ENCODE measurements at places on chromosomes 6 and 20.

- DNase-seq = no peak
Observed at GRCh38 chr20:1122388-1123315, 4.2 kb downstream of the PSMF1 start.

- DNase-seq = no peak
Observed at GRCh38 chr6:163709693-163710092, 295.2 kb downstream of the QKI start.

DNA sequence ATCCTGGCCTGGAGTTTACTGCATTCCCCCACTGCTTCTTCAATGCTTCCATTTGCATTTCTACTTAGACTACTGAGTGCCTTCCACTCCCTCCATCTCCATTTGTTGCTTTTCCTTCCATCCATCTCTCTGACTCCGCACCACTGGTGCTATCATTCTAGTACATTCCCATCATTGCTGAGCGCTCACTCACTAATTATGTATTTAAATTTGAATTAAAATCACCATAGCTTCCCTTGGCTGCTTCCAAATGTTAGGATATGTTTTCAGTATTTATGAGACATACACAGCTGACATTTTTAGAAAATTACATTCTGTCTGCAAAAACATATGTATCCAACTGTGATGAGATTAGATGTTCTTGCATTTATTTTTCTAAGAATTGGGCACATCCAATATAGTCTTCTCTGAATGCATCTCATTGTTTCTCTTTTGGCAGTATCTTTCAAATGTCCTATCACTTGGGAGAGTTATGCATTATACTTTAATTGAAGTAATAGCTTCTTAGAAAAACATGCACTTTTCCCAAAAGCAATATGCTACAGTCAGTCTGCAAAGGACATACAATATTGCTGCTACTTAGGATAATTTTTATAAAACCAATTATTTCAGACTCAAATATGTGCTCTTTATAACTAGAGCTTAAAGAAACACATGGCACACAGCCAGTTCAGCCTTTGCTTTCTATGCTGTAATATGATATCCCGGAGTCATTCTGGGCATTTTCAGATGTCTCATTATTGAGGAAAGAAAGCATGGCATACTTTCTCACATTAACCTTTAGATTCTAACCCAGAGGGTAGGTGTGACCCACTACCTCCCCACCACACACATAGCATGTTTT lies 12.1 kb upstream of the COL21A1 start:
- DNase-seq = no peak

DNA sequence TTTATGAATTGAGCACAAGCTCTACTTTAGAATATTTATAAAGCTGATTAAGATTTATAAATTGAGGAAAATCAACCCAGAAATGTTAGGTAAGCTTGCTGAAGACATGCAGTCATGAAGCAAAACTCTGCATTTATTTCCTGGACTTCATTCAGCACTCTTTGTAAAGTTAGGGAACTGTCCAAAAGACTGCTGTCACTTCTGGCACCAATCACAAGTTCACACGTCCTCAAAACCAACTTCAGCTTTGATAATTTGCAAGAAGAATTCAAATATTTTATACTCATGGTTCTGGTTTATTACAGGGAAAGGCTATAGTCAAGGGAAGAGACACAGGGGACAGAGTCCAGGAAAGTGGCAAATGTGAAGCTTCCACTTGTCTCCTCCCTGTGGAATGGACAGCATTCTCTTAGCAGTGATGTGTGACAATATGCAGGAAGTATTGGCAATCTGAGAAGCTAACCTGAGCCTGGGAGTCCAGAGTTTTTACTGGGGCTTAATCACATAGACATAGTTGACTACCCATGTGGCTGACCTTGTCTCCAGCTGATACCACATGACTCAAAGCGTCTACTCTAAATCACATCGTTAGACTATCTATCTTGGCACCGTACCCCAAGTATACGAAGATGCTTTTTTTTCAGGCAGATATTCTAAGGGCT lies 85.4 kb downstream of the PPP1R14C start:
- no peak for DNase-seq

GRCh38 chr20:19322061-19322985 lies 109.9 kb downstream of the SLC24A3 start:
- DNase-seq = no peak

DNA sequence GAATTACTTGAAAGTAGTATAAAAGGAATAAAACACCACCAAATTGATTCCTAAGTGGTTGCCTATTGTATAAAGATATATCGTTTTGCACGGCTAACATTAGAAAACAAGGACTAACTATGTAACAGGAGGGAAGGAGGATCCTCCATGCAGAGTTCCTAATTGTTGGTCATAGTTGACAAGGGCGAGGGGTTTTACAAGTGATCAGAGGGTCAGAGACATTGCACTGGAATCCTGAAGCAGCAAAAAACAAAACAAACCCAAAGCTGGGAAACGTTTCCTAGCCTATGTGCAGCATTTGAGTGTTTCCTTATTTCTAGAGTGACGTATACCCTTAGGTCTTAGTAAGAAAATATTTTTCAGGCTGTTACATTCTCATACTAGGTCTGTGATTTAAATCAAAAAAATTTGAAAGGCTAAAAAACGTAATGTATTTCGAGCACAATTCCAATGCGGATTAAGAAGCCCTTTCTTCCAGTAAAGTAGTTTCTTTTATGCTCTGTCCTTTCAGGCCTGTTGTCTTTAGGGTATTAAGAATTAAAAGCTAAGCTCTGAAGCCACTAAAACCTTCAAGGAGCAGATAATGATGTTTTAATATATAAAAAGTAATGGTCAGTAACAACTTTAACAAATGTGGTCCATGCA lies 373.8 kb upstream of the MMS22L start:
- DNase-seq = no peak

- no peak for DNase-seq
Observed at GRCh38 chr6:26383624-26384417, 913 bp downstream of the BTN2A2 start.

- DNase-seq = no peak
Observed at GRCh38 chr20:2139250-2139649, 37.6 kb downstream of the STK35 start.

GRCh38 chr6:125923366-125923877 lies 33.1 kb upstream of the HINT3 start:
- DNase-seq = no peak
